DMS53 (cell line): ENCODE measurements at places on chromosomes 1 and 21.

- no peak for DNase-seq
Measured at GRCh38 chr1:113784104-113784779, 25.0 kb upstream of the PHTF1 start.

DNA sequence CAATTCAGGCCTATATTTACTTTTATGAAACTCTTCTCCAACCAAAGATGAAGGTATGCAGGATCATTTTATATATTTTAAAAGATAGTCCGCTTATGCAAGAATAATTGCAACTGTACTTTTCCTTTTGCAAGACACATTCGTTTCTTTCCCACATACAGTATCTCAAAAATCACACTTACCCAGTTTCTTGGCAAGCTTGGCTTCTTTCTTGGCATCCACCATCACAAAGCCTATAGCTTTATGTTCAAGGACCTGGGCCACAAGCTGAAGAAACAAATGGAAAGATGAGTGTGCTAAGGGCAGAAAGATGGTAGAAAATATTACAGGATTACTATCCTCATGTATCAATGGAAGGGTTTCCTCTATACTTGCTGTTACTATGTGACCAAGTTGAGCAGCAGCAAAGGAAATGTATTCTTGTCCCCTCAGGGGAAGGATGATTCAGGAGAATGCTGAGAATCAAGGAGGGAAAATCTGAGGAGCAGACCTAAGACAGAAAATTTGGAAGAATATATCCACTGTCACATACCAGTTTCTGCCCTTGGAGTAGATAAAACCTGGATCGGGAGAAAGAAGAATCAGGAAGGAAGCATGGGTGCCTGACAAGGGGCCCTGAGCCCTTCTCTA lies 23.8 kb downstream of the CASQ2 start:
- DNase-seq, result no peak

- DNase-seq, result no peak
Measured at GRCh38 chr1:202786804-202787203, 21.4 kb downstream of the KDM5B start.

DNA sequence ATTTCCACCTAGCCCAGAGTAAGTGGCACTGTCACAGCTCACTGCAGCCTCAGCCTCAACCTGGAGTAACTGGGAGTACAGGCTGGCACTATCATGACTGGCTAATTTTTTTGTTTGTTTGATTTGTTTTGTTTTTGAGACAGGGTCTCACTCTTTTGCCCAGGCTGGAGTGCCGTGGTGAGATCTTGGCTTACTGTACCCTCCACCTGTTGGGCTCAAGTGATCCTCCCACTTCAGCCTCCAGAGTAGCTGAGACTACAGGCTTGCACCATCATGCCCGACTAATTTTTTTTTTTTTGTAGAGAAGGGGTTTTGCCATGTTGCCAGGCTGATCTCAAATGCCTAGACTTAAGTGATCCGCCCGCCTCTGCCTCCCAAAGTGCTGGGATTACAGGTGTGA lies 2.5 kb downstream of the UCK2 start:
- DNase-seq, result peak; percentile 16

- DNase-seq, result no peak
Measured at GRCh38 chr1:219699870-219700269, 87.0 kb upstream of the ZC3H11B start.

GRCh38 chr1:231665726-231666125 lies 39.1 kb downstream of the DISC1 start:
- no peak for DNase-seq

GRCh38 chr1:4115191-4115900 lies 215.3 kb upstream of the C1orf174 start:
- DNase-seq, result no peak

GRCh38 chr1:41357451-41358101 lies 3.7 kb upstream of the FOXO6 start:
- DNase-seq, result no peak

DNA sequence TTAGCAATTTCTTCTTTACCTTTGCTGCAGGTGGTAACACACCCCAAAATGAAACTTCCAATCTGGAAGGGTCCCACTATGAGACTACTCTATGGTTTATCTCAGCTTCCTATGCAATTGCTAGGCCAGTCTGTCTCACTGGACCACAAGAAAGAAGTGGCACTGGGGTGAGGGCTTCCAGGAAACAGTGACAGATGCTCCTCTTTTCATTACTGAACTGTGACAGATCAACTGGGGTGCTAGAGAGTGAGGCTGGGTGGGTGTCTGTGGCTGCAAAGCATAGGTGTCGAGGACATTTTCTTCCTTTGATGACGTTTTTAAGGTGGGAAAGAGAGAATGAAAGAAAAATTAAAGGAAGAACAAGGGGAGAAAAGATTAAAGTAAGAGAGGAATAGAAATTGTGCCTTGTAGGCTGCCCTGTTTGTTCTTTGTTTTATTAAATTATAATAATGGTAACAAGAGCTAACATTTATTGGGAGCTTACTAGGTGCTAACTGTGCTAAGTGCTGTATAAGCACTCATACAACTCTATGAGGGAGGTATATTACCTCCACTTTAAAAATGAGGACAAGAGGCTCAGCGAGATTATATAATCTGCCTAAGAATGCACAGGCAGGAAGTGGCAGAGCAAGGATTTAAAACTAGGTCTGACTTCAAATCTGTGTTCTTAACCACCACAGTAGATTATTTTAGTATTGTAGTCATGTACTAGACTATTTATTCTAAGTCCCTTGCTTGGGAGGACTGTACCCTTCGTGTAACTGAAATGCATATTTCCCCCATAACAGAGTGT lies 27.8 kb upstream of the DMRTA2 start:
- DNase-seq, result no peak

DNA sequence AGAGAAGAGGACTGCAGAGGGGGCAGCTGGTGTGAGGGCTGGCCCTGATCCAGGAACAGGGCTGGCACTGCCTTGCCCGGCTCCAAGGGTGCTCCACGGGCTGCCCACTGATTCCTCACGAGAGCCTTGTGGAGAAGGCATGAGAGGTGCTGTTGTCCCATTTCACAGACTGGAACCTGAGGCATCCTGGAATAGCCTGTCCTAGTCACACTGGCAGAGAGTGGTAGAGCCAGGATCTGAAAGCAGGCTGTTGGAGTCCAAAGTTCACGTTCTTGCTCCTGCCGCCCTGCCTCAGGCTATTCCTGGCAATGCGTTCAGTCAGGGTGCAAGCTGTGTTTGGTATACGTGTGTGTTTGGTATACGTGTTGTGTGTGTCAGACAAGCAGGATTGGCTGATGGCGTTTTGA lies 1.8 kb downstream of the RER1 start:
- DNase-seq, result no peak

GRCh38 chr1:110440877-110441276 lies 10.1 kb upstream of the PROK1 start:
- no peak for DNase-seq

DNA sequence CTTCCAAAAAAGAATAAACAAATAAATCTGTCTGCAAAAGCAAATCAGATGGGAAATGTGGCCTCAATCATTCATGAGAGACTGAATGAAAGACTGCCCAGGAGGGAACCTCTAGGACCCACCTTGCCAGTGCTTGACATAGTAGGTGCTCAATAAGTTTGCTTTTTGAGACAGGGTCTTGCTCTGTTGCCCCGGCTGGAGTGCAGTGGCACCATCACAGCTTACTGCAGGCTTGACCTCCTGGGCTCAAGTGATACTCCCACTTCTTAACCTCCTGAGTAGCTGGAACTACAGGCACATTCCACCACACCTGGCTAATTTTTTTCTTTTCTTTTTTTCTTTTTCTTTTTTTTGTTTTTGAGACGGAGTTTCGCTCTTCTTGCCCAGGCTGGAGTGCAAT lies 40.3 kb upstream of the CCSAP start:
- DNase-seq, result no peak

GRCh38 chr1:184889166-184889565 lies 85.1 kb downstream of the NIBAN1 start:
- no peak for DNase-seq

- no peak for DNase-seq
Measured at GRCh38 chr1:78275906-78276685, 214.7 kb upstream of the PTGFR start.

GRCh38 chr1:36721261-36721660 lies 238.5 kb upstream of the CSF3R start:
- no peak for DNase-seq

- DNase-seq, result no peak
Measured at GRCh38 chr1:30521261-30521865, 202.0 kb downstream of the MATN1 start.

DNA sequence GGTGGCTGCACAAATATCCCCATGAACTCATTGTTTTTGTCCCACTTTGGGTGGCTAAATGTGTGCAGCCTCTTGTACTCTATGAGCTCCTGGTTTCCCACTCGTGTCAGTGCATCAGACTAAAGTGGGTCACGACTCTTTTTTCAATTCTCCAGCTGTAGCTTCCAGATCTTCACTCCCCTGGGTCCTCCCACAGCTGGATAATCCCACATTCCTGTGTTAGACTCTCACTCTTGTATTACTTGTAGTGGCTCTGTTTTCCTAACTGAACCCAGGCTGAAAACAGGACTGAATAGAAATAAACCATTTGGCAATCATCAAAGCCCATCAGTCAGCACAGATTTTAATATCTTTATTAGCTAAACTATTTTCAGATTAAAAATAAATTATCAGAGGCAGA lies 60.4 kb downstream of the UBE2U start:
- no peak for DNase-seq

DNA sequence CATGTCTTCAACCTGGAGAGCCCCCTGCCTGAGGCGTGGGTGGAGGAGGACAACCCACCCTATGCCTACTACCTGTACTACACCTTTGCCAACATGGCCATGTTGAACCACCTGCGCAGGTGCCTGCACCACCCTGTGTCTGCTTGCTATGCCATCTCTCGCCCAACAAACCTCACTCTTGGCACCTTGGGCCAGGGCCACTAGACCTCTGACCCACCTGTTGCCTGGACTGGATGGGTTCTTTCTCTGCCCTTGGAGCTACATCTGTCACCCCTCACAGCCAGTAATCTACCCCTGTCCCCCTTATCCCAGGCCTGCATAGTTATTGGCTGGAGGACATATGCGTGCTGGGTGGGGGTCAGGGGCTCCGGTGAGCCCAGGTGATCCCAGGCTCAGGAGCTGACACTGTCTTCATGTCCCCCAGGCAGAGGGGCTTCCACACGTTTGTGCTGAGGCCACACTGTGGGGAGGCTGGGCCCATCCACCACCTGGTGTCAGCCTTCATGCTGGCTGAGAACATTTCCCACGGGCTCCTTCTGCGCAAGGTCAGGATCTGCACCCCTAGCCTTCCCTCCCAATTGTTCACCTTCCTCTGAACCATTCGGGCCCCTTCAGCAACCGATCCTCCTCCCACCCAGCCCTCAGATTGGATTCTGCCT lies 9.9 kb downstream of the AMPD2 start:
- no peak for DNase-seq

DNA sequence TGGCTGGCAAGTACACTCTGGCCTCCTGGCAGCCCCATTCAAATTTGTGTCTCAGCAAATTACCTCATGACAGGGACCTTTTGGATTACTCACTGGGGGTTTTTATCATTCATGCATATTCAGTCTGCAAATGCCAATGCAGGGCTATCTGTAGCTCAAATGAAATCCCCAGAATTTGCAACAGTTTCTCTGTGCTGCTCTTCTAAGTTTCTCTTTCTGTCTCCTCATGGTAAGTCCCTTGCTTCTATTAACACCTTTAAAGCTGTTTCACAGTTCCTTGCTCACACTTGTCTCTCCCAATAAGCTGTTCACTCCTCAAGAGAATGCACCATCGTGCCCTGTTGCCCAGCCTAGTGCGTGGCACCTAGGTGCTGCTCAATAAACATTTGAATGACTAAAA lies 3.3 kb upstream of the FAM78B start:
- no peak for DNase-seq

DNA sequence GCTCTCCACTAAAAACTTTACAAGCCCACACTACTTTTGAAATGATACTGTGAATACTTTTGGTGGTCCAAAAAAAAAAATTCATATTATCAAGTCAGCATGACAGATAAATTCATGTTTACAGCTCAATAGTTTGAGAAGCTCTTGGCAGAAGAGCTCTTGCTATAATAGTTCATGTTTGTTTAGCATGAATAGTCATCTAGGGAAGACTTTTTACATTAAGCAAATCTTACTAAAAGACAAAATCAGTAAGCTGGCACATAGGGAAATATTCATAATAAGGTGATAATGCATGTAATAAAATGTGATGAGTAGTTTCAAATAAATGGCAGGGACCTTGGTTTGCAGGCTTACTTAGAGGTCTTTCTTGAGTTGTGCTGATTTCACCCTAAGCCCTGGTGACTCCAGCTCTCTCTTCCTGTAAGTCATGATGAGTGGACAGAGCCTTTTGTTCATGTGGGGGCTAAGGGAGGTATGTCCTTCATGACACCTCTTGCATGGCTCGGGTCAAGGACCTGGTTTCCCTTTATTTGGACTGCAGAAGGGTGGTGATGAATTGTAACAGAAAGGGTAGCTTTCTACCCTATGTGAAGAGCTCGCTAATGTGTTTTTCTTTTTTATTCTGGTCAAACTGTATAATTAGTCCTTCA lies 166.7 kb downstream of the GABPA start:
- DNase-seq, result no peak

- peak; percentile 44 for DNase-seq
Measured at GRCh38 chr1:70706381-70707037, 295.4 kb downstream of the CTH start.

- no peak for DNase-seq
Measured at GRCh38 chr1:97042551-97042950, 321.0 kb downstream of the PTBP2 start.

DNA sequence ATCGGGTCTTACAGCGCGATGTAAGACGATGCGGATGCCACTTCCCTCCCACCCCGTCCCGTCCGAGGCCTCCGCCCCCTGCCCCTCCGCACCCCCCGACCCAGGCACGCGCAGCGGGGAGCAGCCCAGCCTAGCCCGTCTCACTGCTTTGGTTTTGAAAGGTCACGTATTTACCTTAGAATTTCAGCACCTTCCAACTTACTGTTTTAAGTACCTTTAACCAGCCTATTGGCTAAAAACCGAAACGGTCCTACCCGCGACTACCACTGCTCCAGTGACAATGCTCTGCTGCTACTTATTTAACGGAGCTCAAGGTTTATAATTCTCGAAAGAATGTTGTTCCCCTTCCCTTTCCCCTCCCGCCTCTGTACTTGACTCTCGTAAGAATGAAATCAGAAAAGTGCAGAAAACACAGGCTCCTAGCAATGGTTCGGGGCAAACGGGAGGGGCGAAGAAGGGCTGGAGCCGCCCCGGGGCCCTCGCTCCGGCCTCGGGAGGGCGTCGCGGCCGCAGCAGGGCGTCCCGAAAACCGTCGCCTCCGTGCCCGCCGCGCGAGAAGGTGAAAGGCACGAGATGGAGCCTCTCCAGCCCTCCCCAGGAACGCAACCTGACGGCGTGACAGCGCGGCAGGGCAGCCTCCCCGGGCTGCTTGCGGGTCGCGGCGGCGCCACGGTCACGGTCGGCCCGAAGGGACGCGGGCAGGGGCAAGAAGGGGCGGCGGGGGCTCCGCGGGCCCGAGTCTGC lies 667 bp downstream of the TMEM50B start:
- DNase-seq, result peak; percentile 69

DNA sequence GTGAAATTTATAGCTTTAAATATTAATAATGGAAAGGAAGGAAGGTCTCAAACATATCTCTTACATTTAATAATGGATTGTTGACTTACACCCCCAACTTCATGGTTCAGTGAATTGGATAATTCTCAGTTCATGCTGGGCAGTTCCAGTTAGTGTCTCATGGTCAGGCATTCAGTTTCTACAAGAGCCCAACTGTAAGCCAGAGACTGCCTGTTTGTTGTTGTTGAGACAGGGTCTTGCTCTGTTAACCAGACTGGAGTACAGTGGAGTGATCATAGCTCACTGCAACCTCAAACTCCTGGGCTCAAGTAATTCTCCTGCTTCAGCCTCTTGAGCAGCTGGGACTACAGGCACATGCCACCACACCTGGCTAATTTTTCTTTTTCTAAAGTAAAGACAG lies 5.0 kb upstream of the DMAP1 start:
- no peak for DNase-seq
